Renal pelvis (tissue), 12 donors: ENCODE measurements at places on chromosomes 1 and 21. TPM values are rescaled to one million over a fixed set of nuclear protein-coding genes. Genes with fewer than 3 reads are reported as not detected.

DNA sequence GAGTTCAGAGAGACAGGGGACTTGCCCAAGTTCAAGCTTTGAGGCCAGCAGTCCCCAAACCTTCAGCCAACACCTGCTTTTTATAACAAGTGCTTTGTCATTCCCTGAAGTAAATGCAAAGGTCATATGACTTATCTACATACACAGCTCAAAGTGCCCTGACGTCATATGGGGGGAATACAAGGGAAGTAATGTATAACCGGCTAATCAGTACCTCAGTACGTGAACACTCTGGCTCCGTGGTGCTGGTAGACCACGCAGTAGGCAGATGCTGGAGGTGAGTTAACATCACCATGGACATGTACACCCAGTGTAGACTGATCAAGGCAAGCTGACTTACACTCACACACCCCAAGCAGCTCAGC, 60.0 kb downstream of the BACE2 start:
- DNase-seq, result no peak

DNA sequence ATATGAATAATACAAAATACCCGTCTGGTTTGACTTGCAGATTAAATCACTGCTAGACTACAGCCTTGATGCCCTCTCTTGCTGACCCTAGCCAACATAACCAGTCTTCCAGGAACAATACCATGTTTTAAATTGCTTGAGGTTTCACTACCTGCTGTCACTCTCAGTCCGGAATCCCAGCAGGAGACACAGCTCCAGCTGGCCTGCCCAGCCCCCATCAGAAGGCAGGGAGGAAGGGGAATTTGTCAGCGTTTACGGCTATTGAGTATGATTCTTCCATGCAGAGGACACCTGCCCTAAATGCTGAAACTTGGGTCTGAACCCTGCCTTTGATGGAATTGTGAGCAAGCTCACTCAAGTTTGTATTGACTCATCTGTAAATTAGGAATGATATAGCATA, 33.0 kb downstream of the ZNF496 start:
- no peak for DNase-seq

GRCh38 chr21:42360317-42360716, 6.0 kb downstream of the TFF1 start:
- no peak for DNase-seq

DNA sequence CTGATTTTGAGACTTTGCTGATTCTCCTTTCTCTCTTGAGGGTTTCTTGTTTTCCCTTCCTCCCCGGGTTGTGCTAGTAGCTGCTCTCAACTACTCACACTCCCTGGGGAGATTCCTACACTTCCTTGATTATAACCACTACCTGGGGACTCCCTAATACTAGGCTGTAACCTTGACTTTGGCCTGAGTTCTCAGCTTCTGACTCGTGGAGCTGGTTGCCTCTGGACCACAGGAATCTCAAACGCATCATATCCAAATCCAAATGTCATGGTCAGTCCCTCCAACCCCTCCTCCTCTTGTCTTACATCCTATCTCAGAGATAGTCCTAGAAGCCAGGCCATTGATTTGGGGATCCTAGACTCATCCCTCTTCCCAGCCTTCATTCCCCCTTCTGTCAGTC, 12.0 kb downstream of the MOV10 start:
- DNase-seq, result no peak

DNA sequence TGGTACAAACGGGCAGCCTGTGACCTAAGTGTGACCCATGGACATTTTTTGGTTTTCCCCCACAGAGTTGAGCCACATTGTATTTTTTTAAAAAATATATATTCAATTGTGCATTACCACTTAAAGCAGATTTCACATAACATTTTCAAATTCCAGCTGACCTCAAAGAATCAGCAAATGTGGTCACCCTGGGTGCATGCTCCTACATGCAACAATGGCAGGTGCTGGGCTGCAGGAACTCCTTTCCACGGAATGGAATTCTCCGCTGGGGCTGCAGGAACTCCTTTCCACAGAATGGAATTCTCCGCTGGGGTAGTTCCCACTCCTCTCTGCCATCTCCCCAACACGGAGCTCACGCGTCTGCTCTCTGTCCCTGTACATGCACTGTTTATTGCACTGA, 68.7 kb downstream of the MAP10 start:
- no peak for DNase-seq

GRCh38 chr1:41613689-41614574, 129.4 kb upstream of the EDN2 start:
- no peak for DNase-seq

TEX38 gene
- polyA plus RNA-seq, result 0.55 TPM
